ENCODE measurements at places on chromosomes 12 and 14.

GRCh38 chr14:104586832-104587620 is 7.5 kb downstream of the C14orf180 start:
- no peak for DNase-seq

GRCh38 chr12:42498549-42499247 is 90.8 kb downstream of the PRICKLE1 start:
- no peak for DNase-seq

GRCh38 chr12:12070674-12071656 is at the start of gene BCL2L14:
Gene BCL2L14 (plus strand): TSS chr12:12070939. CDS start chr12:12079306, 8,367 bp downstream.
- DNase-seq = no peak

- no peak for DNase-seq
Observed at GRCh38 chr12:95446506-95446900, 27.4 kb upstream of the METAP2 start.
